ENCODE measurements at places on chromosomes 4 and X. TPM values are rescaled to one million over a fixed set of nuclear protein-coding genes. Genes with fewer than 3 reads are reported as not detected.

The ARX gene
- not detected for polyA plus RNA-seq

The PASD1 gene
- not detected for polyA plus RNA-seq

The CSAG2 gene
- polyA plus RNA-seq: not detected

The H2BW1 gene
- not detected for polyA plus RNA-seq

The TMPRSS11E gene
- not detected for polyA plus RNA-seq

The GRK4 gene
- polyA plus RNA-seq: 5.1 TPM

- H3K27ac ChIP-seq: no peak overlapping the region
- H3K4me1 ChIP-seq: no peaks in the 10 kb centered on the region
- no peak for DNase-seq
- no peak overlapping the region for H3K4me3 ChIP-seq
- H3K36me3 ChIP-seq: no peaks in the 10 kb centered on the region
- no peaks in the 10 kb centered on the region for H3K27me3 ChIP-seq
Measured at GRCh38 chrX:29948653-29949052, 266.7 kb upstream of the MAGEB2 start.

DNA sequence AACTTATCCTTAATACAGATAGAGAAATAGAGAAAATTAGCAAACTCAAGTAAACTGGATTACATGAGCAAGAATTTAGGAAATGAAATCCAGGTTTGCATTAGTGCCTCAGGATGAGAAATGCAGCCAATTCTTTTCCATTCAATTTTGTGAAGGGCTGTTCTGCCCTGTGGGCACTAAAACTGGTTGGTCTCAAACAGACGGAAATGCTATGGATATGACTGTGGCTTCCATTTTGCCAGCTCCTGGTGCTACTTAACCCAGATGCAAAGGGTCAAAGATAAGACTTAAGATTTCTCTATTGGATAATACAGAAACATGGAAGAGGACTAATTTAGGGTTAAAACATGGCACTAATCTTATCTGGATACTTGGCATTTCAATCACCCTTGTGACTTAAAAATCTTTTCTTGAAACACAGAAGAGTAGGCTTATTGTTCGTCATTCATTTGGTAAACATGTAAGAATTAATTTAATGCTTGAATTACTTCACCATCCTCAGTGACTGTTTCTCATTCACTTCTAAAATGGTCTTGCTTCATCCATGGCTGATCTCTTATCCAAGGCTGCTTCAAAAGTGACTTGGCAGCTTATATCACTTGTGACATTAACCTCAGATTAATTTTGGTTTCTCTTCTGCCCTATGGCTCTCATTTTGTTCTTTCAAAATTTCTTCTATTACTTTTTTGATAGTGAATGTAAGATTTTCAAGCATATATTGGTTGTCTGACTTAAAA is 1008.7 kb downstream of the GLUD2 start:
- no peak for DNase-seq
- H3K4me3 ChIP-seq: no peak overlapping the region
- no peaks in the 10 kb centered on the region for H3K36me3 ChIP-seq
- H3K27me3 ChIP-seq: no peaks in the 10 kb centered on the region
- H3K27ac ChIP-seq: no peak overlapping the region

DNA sequence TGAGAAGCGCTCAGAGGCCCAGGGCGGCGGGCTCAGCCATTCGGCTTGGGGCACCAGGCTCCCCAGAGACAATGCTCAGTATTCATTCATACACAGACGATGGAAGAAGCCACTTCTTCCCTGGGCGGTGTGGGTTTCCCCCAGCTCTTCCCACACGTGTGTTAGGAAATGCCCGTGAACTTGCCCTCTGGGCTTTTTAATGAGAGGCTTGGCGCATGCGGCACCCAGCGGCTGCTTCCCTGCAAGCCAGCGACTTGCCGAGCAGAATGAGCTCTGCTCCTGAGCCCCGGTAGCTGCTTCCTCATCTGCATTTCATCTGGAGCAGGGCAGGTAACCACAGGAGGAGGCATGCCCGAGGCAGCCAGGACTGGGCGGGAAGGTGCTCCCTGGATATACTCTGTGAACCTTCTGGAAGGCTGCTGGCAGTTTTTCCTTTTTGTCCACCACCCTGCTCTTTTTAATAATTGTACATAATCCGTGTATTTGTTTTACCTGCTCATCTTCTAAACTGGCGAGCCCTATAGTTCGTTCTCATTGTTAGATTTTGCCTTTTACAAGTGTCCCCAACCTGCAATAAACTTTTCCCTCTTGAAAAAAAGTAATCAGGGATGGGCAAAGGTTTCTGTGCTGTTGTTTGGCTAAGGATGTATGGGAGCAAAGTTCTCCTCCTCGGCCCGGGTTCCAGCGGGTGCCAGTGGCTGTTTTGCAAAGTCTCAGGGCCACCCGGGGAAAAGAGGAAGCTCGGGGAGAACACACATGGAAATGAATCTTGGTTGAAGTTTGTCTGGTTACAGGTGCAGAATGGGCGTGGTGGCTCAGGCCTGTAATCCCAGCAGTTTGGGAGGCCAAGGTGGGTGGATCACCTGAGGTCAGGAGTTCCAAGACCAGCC is 178.8 kb downstream of the DCLK2 start:
- H3K36me3 ChIP-seq: no peaks in the 10 kb centered on the region
- no peak overlapping the region for H3K27ac ChIP-seq
- H3K27me3 ChIP-seq: no peaks in the 10 kb centered on the region
- no peaks in the 10 kb centered on the region for H3K4me1 ChIP-seq
